Activated CD8-positive, alpha-beta memory T cell treated with anti-CD3 and anti-CD28 coated beads, Interleukin-2, amount 50 U/mL, for 48 hours (primary cell): ENCODE measurements at places on chromosomes 13 and 19.

- DNase-seq: no peak
Measured at GRCh38 chr19:35107545-35107944, 8.1 kb upstream of the FXYD3 start.

DNA sequence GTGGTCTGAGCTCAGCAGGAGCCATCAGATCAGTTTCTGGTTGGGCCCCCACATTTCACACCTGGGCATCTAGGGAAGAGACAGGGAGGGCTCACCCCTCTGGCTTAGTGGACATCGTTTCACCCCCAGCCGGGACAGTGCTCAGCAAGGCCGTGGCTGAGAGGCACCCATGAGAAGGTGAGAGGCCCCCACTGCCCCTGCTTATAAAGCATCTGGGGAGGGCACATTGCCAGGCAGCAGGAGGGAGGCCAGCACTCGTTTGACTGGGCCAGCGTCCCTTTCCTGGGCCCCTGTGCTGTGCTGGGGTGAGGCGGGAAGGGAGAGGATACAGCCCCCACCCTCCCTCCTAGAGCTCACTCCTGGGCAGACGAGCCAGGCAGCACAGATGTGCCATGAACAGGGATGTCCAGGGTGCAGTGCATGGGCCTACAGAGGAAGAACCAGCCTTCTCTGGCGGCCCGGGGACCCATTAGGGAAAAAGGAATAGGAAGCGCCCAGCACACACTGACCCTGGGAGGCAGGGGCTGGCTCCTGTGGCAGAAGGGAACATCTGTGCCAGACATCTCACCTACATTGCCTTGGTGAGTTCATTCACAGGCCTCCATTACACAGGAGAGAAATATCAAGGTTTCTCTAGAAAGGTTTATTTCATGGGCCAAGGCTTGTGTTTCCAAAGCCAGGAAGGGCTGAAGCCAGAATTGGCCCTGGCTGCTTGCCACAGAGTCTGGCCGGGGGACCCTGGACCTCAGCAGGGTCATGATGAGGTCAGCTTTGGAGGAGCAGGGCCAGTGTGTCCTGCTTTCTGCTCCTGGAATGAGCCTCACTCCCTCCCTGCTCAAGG, 7.7 kb downstream of the AP1M1 start:
- DNase-seq: no peak

DNA sequence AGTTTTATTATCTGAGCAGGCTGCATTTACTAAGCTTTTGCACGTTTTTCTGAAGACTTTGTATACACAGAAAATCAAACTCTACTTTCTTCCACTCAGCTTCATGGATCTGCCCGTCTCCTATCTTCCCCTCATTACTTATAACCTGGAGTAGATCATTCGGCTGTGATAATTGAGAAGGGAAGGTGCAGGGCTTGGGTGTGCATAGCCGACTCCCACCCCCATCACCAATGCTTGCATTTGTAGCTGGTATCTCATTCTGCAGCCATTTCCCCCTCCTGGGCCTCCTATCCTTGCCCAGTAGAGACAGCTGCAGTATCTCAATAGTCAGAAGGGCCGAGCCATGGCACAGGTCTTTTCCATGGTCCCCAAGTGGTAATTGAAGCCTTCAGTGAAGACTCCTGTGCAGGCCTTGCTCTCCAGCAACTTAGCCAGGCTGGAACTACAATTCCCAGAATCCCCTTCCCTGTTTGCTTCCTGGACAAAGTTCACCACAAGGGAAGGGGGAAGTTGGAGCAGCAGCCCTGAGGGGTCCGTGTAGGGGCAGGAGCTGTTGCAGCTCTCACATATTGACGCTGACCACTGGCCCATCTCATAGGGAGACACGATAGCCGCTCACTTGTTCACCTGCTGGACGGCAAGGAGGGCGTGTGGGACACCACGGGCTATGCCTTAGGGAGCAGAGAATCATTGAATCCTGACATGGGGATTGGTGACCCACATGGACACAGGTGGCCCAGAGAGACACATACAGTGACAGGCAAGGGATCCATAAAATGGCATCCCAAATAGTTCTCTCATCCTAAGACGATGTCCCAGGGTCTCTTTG, 2.1 kb upstream of the SIGLEC8 start:
- no peak for DNase-seq

DNA sequence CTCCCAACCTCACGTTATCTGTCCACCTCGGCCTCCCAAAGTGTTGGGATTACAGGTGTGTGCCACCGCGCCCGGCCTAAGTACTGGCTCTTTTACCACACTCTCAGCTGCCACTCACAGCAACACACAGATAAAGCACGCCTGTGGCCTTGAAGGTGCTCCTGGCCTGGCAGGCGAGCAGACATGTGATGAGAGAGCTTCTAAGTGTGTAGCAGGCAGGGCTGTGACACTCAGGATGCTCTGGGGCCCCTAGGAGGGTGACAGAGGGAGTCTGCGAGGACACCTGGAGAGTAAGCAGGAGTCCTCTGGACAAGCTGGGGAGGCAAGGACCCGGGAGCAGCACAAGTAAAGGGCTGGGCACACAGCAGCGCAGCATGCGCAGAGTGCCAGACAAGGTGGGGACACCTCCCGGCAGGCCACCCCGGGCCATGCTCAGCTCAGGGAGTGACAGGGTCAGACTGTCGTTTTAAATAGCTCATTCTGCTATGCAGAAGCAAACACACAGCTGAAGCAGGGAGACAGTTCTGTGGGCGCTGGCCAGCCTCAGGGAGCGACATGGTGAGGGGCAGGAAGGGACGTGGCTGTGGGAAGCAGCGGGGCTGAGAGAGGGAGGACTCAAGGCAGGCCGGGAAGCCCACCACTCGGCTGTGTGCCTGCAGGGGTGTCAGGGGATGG, 26.5 kb downstream of the MED26 start:
- DNase-seq: no peak

GRCh38 chr13:28533125-28533436, 38.2 kb upstream of the FLT1 start:
- no peak for DNase-seq

DNA sequence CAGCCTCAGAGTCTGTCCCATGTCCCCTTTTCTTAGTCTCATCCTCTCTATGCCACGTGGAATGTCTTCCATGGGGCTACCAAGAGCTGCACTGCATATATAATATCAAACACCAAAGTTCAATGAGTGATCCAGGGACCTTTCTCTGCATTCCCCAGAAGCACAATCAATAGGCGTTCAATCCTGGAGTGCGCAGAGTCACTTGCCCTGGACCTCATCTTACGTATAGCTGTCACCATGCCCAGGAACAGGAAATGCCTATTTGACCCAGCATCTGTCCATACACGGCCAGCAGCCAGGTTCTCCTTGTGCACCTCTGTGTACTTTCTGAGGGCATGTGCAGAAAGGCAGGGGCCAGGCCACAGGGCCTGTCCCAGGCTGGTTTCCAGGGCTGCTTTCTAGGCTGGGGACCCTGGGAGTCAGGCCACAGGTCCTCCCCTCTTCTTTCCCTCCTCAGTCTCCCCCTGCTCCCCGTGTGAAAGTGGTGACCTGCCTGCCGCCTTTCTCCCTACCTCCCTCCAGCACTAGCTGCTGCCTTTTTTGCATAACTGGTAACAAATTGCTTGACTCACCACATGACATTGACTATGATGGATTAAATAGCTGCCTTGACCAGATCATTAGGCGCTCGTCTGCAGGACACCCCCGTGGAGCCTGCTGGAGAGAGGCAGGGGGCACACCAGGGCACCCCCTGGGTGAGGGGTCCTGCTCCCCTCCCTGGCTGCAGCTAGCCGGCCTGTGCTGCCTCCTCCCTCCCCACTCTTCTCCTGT, 222.0 kb downstream of the ZNF536 start:
- no peak for DNase-seq

DNA sequence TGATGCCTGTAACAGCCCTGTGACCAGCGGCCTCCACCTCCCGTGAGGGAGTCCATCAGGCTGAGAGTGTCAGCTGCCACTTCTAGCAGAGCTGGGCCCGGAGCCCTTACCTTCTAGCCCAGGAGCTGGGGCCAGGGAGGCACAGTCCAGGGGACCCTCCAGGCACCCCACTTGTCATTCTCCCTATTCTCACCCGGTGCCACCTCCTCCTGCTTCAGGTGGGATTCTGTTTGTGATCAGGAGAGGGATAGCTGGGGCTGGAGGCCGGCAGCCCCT, 4.1 kb downstream of the RASA3 start:
- no peak for DNase-seq

- DNase-seq: no peak
Measured at GRCh38 chr19:6744381-6745301, 5.2 kb downstream of the TRIP10 start.

DNA sequence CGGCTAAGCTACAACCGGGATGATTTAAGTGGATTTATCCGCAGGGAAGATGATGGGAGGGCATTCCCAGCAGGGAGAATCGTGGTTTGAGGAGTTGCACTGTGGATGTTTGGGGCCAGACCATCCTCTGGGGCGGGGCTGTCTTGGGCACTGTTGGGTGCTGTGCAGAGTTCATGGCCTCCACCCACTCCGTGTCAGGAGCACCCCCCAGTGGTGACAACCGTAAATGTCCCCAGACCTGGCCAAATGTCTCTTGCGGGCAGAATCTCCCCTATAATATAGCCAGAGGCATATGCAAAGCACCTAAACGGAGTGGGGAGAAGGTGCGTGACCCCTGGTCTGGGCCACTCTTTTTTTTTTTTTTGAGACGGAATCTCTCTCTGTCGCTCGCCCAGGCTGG, 40.2 kb downstream of the SMIM24 start:
- peak; percentile 73 for DNase-seq

- peak; percentile 52 for DNase-seq
Measured at GRCh38 chr13:33743438-33744368, 74.2 kb upstream of the RFC3 start.

DNA sequence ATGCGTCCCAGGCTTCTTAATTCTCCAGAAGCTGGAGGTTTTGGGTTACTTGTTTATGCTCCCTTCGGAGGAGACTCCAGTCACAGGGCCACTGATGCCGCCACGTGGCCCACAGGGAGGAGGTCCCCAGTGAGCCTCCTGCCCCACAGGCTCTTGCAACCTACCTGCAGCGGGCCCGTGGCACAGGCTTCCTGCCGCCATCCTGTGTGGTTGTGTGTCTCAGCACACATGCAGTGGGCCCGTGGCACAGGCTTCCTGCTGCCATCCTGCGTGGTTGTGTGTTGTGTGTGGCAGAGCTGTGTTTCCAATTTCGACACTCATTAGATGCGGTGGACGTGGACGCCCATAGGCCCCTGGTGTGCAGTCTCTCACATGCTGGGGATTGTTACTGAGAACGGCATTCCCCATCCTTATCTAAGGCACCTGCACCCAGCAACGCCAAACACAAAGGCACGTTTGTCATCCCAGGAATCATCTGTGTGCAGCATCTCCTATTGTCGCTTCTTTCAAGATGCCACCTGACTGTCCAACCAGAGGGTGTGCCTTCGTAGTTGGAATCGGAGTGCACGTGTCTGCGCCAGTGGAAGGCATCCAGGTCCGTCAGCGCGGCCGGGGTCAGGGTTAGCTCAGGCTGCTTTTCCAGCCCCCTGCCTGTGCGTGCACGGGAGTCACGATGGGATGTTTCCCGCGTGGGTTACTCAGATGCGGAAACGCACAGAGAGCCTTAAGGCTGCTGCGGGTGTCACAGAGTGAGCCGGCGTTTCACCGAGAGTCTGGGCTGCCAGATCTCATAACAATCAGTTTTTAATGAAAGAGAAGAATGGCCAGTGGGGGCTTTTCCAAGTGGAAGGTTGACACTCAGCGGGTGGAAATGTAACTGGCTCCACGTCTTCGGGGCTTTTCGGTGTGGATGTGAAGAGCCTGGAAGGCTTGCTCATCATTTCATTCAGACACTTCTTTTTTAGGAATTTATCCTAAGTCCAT, 119.8 kb downstream of the ATP11A start:
- DNase-seq: no peak

- no peak for DNase-seq
Measured at GRCh38 chr13:110103534-110103933, 203.4 kb downstream of the COL4A1 start.

DNA sequence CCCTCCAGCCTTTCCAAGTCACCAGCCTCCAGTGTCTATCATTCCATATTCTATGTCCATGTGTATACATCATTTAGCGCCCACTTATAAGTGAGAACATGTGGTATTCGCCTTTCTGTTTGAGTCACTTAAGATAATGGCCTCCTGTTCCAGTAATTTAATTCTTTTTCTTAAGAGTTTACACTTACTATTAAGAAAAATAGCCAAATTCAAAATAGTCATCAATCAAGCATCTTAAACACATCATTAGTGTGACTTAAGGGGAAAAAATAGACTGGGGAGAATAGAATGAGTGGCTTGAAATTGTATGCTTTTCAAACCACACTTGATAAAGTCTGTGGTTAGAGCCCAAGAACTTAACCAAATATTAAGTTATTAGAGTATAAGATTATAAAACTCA, 248.0 kb downstream of the MAB21L1 start:
- DNase-seq: no peak

GRCh38 chr13:114263578-114263977, 17.8 kb upstream of the UPF3A start:
- DNase-seq: no peak

DNA sequence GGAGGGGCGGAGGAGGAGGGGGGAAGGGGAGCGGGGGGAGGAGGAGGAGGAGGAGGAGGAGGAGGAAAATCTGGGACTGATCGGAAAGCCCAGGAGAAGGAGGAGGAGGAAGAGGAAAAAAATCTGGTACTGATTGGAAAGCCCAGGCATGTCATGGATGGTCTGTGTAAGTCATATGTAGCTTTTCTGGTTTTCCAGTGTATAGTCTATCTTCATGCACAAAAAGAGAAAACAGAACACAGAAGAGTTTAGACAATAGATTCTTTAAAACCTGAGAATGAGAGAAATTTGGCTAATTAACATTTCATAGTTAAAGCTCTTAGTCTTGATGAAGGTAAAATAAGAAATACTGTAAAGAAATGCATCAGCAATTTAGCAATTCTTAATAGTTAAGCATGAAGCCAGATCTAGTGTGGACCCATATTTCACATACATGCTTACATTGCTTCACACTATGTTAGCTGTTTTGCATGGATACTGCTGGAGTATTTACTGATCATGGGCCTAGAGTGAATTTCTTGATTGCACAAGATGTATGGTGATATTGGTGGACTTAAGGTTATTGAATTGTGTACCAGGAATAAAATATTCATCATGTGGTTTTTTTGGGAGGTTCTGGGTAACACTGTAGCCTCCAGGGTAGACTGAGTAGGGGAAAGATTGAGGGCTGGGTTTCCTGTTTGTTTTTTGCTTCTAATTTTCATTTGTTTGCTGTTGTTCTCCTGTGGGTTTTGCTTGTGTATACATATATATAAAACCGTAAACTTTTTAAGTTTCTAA, 41.4 kb downstream of the SUCLA2 start:
- no peak for DNase-seq

DNA sequence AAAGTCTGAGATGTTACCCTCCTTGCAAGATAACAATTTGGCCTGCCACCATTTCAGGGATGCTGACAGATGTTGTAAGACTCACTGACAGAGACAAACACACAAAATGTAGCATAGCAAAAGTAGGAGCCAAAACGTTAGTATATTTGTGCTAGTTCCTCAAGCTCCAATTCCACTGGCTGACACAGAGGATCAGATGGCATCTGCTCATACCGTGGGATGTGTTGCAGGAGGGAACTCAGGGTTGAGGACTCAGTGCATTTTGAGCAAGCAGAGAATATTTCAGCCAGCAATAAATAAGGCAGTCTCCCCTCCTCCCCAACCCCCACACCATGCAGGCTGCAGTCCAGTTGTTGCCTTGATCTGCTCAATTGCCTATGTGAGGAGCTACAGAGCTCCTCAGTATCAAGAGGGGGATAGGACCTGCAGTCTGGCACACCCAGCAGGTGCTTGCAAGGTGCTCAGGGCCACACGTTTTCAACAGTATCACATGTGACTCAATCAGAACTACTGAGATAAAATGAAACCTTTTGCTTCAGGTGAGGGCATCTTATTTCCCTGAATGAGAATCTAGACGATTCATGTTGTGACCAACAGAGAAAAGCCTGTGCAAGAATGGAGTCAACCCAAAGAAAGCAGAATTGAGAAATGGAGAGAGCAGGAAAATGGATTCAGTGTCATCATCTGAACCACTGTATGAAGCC, 23.6 kb upstream of the LRCH1 start:
- no peak for DNase-seq
